CD14-positive monocyte (primary cell): ENCODE measurements at places on chromosomes 1 and 21. TPM values are rescaled to one million over a fixed set of nuclear protein-coding genes. Genes with fewer than 3 reads are reported as not detected.

Gene AGL
- polyA plus RNA-seq = 3.9 TPM

Gene ATP1A2
- 0.03 TPM in 1 of 2 replicates, not detected in the other for polyA plus RNA-seq

Gene PPIAL4G
- 0.03 TPM in 1 of 2 replicates, not detected in the other for polyA plus RNA-seq

Gene ADAMTSL4
- polyA plus RNA-seq = 109 and 113 TPM in 2 replicates

Gene CSRP1
- polyA plus RNA-seq = 111 TPM

Gene KRTAP20-3
- not detected in 2 replicates for polyA plus RNA-seq

Gene DFFB
- polyA plus RNA-seq = 11.7 and 14.7 TPM in 2 replicates

Gene LCE3B
- polyA plus RNA-seq = not detected in 2 replicates

Gene CHI3L1
- 0.43 TPM for polyA plus RNA-seq

Gene C4BPB
- polyA plus RNA-seq = not detected in 2 replicates

Gene LORICRIN
- not detected for polyA plus RNA-seq

Gene CNR2
- polyA plus RNA-seq = 0.12 TPM

Gene PSMG1
- 5.7 and 8.5 TPM in 2 replicates for polyA plus RNA-seq

Gene OMA1
- polyA plus RNA-seq = 4.0 and 11.2 TPM in 2 replicates

Gene SAMSN1
- polyA plus RNA-seq = 38.6 TPM

Gene SELENBP1
- 0.61 TPM for polyA plus RNA-seq

Gene SERINC2
- polyA plus RNA-seq = 12.6 and 17.0 TPM in 2 replicates

Gene GSTM1
- polyA plus RNA-seq = not detected in 2 replicates

Gene WNT9A
- polyA plus RNA-seq = not detected in 2 replicates

Gene TFAP2E
- polyA plus RNA-seq = 1.5 TPM

Gene GPR137B
- polyA plus RNA-seq = 10.8 TPM

Gene ZSWIM5
- not detected in 2 replicates for polyA plus RNA-seq

Gene LCE2C
- polyA plus RNA-seq = not detected in 2 replicates
